Myocyte (in vitro differentiated cells): ENCODE measurements at places on chromosomes 3 and 15. TPM values are rescaled to one million over a fixed set of nuclear protein-coding genes. Genes with fewer than 3 reads are reported as not detected.
A peak's percentile ranks its signal among the peaks of the same experiment; 100 is the strongest.

GRCh38 chr15:57705746-57706404, 639 bp upstream of the POLR2M start:
- DNase-seq: peak; percentile 11

- DNase-seq: no peak
Measured at GRCh38 chr3:54888873-54889272, 39.0 kb downstream of the LRTM1 start.

DNA sequence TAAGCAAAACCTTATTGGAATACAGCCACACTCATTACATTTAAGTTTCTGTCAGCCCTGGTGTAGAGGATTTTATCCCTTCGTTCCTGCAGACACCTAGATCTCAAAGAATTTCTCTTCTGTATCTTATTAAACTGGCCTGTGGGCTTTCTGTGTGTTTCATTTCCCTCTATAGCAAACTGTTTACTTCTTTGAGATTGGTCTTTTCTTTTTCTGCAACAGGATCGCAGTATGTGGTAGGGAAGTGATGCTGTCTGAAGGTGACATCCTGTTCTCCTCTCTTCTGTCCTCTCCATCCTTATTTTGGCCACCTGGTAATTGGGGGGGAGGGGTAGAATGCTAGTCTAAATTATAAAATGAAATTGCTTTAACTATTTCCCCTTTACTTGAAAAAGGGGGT, 25.5 kb downstream of the ATP1B3 start:
- DNase-seq: no peak

- DNase-seq: peak; percentile 79
Measured at GRCh38 chr3:183385698-183386613, 42.5 kb downstream of the MCF2L2 start.

GRCh38 chr15:90425726-90426346, 37.8 kb downstream of the IQGAP1 start:
- no peak for DNase-seq

- no peak for DNase-seq
Measured at GRCh38 chr3:180694321-180694720, 15.0 kb upstream of the CCDC39 start.

DNA sequence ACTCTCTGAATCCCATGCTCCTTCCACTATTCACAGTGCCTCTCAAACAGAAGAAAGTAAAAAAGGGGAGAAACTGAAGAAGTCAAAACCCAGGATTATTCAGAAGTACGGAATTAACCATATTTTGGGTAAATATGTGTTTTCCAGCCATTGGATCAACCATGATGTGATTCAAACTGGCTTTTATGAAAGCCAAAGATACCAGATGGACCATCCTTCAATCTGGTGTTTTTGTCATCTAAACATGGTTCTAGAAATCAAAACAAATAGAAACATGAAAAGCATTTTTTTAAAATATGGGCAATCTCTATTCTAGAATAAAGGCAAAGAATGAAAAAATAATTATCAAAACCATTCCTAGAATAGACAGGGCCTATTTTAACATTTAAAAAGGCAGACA, 172.7 kb downstream of the RORA start:
- DNase-seq: no peak

GRCh38 chr3:188870431-188870830, 301.3 kb upstream of the TPRG1 start:
- DNase-seq: no peak

- DNase-seq: no peak
Measured at GRCh38 chr3:54296531-54296930, 174.2 kb downstream of the CACNA2D3 start.

GRCh38 chr3:12303534-12303933, 14.7 kb downstream of the PPARG start:
- DNase-seq: peak; percentile 53

GRCh38 chr15:64216730-64217428, 54.1 kb upstream of the PPIB start:
- DNase-seq: peak; percentile 9

DNA sequence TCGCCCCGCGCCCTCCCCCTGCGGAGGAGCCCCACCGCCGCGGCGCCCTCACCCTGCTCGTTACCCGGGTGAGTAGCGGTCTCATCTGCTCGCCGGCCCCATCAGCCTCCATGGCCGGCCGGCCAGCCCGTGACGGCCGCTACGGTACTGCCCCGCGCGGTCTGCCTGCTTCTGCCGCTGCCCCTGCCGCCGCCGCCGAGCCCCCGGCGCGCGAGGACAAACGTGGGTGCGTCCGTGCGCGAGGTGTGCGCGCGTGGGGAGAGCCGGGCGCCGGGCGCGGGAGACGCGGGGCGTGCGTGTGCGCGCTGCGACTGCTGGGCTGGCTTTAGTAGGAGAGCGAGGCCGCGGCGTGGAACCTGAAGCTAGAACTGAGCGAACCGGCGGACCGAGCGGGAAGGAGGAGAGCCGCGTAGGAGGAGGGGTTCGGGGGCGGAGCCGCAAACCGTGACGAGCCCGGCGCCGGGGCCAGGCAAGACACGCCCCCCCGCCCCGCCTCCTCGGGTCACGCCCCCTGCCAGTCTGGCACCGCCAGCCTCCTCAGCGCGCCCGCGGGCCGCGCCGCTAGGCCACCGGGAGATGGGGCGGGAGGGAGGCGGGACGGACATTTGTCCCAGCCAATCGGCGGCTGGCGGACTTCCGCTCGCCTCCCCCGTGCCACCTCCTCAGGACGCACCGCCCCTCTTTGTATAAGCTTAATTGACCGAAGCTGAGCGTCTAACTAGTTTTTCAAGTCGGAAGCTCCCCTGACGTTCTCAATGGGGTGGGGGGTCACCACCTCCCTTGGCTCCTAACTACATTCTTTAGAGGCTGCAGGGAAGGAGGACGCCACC, at the start of gene SLC4A7:
Gene SLC4A7 (minus strand): TSS at position 370 of the 830 bp plus-strand sequence. CDS start 258 bp downstream, at position 112.
- peak; percentile 96 for DNase-seq

DNA sequence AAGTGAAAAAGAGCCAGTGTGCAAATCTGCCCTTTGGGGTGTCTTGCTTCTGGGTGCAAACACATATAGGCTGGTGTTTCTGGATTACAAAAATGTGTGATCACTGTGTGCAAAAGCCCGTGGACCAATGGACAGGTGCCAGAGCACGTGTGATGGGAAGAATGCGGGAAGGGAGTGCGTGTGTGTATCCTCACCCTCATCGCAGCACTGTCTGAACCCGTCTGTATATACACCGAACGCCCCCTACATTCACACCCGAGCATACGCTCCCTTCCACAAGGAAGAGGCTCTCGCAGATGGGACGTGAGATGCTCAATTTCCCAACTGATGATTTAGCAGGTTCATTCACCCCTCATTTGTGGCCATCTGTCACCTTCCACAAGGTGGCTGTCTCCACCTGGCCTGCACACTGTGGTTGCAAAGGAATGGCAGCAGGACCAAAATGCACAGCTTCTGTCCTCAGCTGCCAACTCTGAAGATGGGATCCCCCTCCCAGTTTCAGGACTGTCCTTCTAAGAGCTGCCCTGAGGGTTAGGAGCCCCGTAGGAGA, 19.4 kb upstream of the SLC6A1 start:
- no peak for DNase-seq

- no peak for DNase-seq
Measured at GRCh38 chr15:29874977-29875376, 52.7 kb upstream of the TJP1 start.

DNA sequence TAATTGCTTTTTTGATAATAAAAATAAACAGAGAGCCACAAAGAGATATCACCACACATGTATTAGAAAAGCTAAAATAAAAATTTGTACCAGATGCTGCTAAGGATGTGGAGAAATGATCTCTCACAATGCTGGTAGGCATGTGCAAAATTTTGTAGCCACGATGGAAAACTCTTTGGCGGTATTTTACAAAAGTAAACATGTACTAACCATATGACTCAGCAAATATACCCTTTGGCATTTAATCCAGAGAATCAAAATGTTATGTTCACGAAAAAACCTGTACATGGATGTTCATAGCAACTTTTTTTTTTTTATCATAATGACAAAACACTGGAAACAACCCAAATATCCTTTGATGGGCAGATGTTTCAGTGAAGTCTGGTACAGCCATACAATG, 261.2 kb downstream of the LPP start:
- no peak for DNase-seq

DNA sequence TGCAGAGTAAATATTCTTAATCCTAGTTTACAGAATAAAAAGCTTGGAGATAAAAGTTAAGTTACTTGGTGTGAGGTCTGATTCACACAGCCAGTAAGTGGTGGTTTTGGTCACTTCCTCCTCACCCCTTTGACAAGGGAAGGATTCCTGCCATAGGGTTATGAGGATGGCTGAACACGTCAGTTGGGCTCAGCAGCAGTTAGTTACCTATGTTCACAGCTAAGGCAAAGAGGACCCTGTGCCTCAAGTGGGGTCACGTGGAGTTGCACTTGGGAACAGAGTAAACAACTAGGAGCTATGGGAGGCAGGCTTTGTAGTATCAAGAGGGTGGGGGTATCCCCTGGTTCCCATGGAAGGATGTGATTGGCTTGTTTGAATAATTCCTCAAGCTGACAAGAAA, 232.2 kb downstream of the UBE2E2 start:
- no peak for DNase-seq

GRCh38 chr3:96750094-96750767, 64.2 kb upstream of the EPHA6 start:
- DNase-seq: no peak

- DNase-seq: no peak
Measured at GRCh38 chr3:177426878-177427495, 229.7 kb upstream of the TBL1XR1 start.

DNA sequence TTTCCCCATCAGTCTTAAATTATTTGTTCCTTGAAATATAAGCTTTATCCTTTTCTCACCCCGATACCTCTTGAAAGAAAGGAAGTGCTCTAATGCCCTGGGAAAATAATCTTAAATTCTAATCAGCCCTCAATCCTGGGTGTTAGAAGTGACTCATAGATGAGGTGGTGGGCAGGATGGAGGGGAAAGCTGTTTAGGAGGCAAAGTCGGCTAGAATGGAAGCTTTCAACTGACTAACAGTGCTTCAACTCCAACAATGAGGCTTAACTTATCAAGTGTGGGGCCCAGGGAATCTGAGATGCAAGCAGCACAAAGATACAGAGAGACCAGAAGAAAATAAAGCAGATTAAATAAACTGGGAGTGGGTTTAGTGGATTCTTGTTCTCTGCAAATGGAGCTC, 175.8 kb downstream of the EPHB1 start:
- DNase-seq: no peak

GRCh38 chr3:121443456-121443855, 102.3 kb downstream of the POLQ start:
- peak; percentile 48 for DNase-seq

GRCh38 chr3:184688251-184688881, 23.5 kb downstream of the MAGEF1 start:
- peak; percentile 80 for DNase-seq

DNA sequence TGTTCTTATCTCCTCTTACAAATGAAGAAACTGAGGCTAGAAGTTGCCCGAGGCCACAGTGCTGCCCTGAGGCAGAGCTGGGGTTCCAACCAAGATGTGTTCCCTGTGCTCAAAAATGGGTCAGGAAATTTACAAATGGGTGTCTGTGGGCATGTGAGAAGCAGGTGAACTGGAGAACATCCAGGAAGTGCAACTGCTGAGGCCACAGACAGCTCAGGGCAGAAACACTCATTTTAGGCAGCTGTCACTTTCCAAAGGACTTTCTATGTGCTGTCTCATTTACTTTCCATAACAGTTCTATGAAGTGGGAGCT, 47.2 kb upstream of the ATP2B2 start:
- peak; percentile 92 for DNase-seq

Gene GPR176
- total RNA-seq: 28.1 and 32.6 TPM in 2 replicates

Gene GOLGA6D
- not detected in 2 replicates for total RNA-seq

Gene TEX9
- total RNA-seq: 2.7 and 3.1 TPM in 2 replicates

Gene STXBP5L
- total RNA-seq: 0.10 and 0.19 TPM in 2 replicates

Gene FRMD4B
- total RNA-seq: 7.5 and 14.0 TPM in 2 replicates

Gene CCR4
- total RNA-seq: not detected in 2 replicates

Gene MAGI1
- 10.6 and 14.5 TPM in 2 replicates for total RNA-seq

Gene PCOLCE2
- 0.21 TPM in 1 of 2 replicates, not detected in the other for total RNA-seq
